Stimulated activated CD4-positive, alpha-beta T cell treated with anti-CD3 and anti-CD28 coated beads, Interleukin-1b, Interleukin-23, amount 100 ng/mL, for 1 hour (primary cell): ENCODE measurements at places on chromosomes 12 and 14.

- no peak for DNase-seq
Observed at GRCh38 chr14:36934304-36934703, 238.1 kb downstream of the SLC25A21 start.

GRCh38 chr12:131608740-131609690 lies 101.9 kb upstream of the SFSWAP start:
- DNase-seq: peak; percentile 44

GRCh38 chr14:63611078-63611477 lies 30.6 kb downstream of the WDR89 start:
- no peak for DNase-seq

DNA sequence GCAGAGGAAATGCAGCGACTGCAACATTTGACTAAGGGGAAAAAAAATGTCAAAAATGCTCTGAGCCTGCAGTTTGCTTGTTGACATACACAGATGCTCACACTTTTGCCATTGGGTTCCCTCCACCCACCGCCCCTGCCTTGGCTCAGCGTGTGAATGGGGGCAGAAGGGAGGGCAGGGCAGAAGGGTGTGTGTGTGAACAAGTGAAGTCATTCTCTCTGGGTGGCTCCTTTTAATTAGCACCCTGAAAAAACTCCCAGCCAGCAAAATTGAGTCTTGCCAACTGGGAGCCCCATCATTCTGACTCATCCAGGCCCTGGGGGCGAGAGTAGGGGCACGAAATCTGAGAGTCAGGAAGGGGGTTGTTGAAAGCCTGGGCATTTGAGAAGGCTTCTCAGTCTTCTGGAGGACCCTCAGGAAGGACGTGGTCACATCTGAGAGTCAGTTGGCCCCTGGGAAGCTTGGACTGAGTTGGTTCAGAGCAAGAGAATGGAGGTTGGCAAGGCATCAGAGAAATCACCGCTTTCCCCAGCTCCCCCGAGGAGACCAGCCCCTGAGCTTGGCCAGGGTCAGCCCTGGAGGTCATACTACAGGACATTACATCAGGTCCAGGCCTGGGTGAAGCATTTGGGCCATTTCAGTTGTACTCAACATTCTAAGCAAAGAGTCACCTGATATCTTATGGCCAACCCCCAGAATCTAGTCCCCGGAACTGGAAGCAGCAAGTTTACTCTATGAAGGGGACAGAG lies 22.7 kb upstream of the KRT78 start:
- DNase-seq: no peak

- DNase-seq: no peak
Observed at GRCh38 chr14:64549791-64550620, at the start of gene PPP1R36. Gene PPP1R36 (plus strand): TSS chr14:64549961. CDS start chr14:64549998, 37 bp downstream.
